Temporal lobe (tissue), 4 donors: ENCODE measurements at places on chromosomes 16 and 17. TPM values are rescaled to one million over a fixed set of nuclear protein-coding genes. Genes with fewer than 3 reads are reported as not detected.

CCL14 gene
- total RNA-seq, result not detected

GSPT1 gene
- total RNA-seq, result 58.5 TPM

KRT25 gene
- 0.49 TPM for total RNA-seq

IRF8 gene
- 1.7 TPM for total RNA-seq

CCT6B gene
- total RNA-seq, result 1.7 TPM

GPRC5B gene
- 37.9 TPM for total RNA-seq

CTF1 gene
- under 0.01 TPM for total RNA-seq

HEATR9 gene
- total RNA-seq, result not detected

GP2 gene
- total RNA-seq, result not detected

ADGRG1 gene
- total RNA-seq, result 47.0 TPM

CCL1 gene
- total RNA-seq, result not detected

KRTAP4-3 gene
- not detected for total RNA-seq

RRAD gene
- total RNA-seq, result 1.5 TPM

CD300E gene
- under 0.01 TPM for total RNA-seq

CACNG4 gene
- total RNA-seq, result 44.0 TPM

CLEC19A gene
- not detected for total RNA-seq

TPSD1 gene
- not detected for total RNA-seq

MPV17L gene
- total RNA-seq, result 8.1 TPM

TBC1D28 gene
- not detected for total RNA-seq

VMO1 gene
- 0.25 TPM for total RNA-seq

CDT1 gene
- 4.2 TPM for total RNA-seq

PPP1R1B gene
- total RNA-seq, result 20.7 TPM

RAMP2 gene
- total RNA-seq, result 10.1 TPM

CLEC3A gene
- not detected for total RNA-seq

GRB7 gene
- total RNA-seq, result 0.25 TPM

MYH13 gene
- not detected for total RNA-seq

CDH5 gene
- total RNA-seq, result 6.9 TPM

FAM20A gene
- 4.7 TPM for total RNA-seq

TRIM16 gene
- 44.0 TPM for total RNA-seq

PRSS36 gene
- total RNA-seq, result 0.49 TPM

ZDHHC1 gene
- total RNA-seq, result 2.7 TPM

DNAAF1 gene
- 0.25 TPM for total RNA-seq

EVPLL gene
- not detected for total RNA-seq

HOXB3 gene
- not detected for total RNA-seq

LRRC75A gene
- total RNA-seq, result 4.7 TPM

TPSG1 gene
- total RNA-seq, result not detected
